ENCODE measurements at places on chromosomes 3 and 15. TPM values are rescaled to one million over a fixed set of nuclear protein-coding genes. Genes with fewer than 3 reads are reported as not detected.

DNA sequence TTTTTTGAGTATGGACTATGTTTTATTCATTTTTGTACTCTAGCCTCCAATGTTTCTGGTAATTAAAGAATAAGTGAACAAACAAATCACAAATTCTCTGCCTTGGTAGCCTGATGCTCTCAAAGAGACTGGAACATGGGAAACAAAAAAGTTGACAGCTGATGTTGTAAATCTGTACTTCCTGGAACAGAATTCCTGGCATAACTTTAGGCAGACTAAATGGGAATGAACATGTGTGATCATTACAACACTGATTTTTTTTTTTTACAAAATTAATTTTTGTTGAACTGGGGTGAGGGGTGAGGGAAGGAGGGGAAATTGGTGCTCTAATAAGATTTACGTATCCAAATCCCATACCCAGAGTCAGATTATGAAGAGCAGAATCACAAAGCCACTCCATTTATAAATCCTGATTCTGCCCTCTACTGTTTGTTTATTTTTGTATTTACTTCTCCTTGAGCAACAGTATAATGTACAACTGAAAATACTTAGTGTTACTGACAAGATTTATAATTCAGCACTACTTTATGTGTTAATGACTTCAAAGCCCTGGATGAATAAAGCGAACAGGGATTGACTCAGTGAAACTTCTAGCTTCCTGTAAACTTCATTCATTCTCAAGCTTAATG, 165.0 kb downstream of the FRMD5 start:
- peak; percentile 71 for DNase-seq

The DCP1A gene
- 13.1 TPM for total RNA-seq

The CACNA2D3 gene
- total RNA-seq, result not detected

DNA sequence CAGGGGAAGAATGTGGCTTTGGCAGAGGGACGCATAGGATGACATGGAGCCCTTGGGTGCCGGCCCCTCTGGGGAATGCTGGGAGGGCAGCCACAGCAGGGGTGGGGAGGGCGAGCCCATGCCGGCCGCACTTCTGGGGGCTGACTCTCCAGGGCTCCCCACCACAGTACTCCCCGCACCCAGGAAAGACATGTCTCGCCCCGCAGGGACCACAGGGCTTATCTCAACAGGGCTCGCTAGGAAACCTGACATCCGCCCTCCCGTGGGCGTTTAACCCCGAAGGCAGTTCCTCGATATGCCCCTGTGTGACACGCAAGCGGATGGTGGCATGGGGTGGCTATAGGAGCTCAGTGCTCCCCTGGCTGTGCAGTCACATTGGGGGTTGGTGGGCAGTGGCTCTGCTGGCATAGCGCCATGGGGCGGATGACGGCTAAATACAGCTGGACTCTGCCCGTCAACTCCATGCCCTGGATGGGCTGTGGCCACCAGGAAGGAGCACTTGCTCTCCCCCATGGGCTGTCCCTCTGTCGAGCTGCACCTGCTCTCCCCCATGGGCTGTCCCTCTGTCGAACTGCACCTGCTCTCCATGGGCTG, 141.4 kb downstream of the ADAMTS17 start:
- no peak for DNase-seq

DNA sequence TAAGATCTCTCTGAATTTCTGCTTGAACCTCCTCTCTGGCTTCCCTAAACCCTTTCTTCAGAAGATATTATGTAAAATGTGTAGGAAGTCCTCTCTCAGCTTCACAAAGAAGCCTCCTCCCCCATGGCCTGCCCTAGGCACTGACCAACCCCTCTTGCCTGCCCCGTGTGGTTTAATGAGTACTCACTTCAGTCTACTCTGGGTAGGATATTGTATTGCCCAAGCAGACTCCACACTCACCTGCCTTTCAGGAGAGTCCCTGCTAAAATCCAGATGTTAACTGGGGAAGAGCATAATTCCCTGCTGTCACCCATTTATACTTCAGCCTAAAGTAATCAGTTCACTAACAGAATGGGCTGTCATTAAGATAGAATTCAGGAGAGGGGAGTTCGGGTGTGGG, 2.6 kb upstream of the AGBL1 start:
- DNase-seq, result no peak

DNA sequence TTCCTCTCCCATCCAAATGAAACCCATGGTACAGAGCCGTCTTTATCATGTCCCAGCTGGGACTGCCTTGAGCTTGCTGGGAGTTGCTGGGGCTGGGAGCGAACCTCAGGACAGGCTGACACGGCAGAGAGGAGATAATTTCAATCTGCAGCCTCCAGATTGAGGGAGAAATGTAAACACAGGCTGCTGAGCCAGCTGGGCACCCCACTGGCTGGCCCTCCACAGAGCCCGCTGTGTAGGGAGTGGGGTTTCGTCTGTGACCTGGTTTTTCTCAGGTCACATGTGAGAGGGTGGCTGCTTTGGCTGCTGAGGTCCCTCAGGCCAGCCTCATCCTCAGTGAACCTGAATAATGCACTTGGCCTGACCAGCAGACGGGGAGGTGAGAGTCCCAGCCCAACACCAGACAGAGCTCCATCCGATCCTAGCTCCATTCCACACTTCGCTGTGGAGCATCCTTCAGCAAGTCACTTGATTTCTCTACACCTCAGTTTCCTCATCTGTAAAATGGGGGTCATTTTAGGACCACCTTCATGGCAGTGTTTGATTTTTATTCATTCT, 121.6 kb upstream of the MRPS22 start:
- no peak for DNase-seq

DNA sequence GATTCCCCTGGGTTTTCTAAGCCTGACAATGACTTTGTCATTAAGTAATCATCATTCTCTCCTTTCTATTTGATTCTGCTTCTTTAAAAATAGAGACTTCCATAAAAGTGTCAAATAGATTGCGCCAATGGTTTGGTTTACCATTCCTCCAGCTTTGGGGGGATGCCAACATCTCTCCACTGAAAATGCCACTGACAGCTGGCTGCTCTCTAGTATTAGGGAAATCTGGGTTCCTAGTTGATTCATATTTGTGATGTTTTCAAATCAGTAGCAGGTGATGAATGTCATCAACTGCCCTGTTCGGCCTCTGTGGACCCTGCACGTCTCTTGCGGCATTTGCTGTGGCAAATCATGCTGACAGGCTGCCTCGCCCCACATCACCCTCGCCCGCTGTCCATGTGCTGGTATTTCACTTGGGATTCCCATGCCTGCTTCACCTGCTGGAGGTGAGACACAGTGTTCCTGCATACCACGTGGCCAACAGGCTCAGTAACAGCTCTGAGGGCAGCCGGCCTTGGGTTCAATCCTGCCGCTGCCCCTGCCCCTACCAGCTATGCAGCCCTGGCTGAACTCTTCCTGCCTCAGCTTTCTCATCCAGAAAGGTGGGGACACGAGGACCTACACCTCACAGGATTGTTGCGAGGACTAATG, 28.1 kb downstream of the ZXDC start:
- DNase-seq, result no peak

DNA sequence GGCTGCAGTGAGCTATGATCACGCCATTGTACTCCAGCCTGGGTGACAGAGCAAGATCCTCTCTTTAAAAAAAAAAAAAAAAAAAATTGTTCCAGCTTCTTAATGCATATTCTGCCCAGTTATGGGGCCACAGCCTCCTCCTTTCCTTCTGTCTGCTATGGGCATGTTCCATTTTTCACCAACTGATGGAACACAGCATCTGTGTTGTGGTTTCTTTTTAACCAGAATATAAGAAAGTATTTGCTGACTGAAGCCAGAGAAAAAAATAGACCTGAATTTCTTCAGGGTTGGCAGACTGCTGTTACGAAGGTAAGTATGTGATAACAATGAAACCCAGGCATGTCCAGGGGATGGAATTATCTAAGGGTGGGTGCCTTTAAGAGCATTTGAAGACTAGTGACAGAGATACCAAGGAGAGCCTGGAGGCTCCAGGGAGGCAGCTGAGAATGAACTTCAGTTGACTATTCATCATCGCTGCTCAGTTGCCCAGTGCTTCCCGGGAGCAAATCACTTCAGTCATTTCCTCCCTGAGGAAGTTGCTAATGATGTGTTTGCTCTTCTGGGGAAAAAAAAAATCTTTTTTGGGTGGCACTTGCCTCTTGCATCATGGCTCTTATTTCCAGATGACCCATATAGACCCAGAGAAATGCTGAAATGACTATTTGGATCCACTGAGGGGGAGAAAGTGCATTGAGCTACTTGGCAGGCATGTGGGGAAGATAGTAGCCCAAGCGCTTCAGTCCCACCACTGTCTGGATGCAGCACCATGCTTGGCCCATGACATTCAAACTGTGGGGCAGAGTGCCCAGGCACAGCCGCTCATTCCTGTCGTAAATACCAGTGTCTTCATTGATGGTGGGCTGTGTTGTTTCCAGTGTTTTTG, 14.5 kb downstream of the NCBP2 start:
- no peak for DNase-seq

DNA sequence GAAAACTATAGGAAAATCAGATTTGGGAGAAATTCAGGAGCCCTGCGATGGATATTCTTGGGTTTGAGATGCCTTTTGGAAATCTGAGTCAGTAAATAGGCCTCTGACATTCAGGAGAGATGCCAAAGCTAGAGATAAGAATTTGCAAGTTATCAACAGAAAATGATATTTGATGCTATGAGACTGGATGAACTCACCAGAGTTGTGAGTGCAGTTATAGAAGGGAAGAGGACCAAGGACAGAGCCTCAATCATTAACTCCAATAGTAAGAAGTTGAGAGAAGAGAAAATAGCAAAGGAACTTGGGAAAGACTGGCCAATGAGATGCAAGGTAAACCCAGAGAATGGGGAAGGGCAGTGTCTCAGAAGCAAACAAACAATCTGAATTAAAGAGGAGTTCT, 7.9 kb upstream of the ANO10 start:
- peak; percentile 32 for DNase-seq

- DNase-seq, result no peak
Observed at GRCh38 chr3:183360971-183361624, 67.3 kb downstream of the MCF2L2 start.

The HRG gene
- total RNA-seq, result not detected
